ENCODE measurements at places on chromosomes 11 and 22.

DNA sequence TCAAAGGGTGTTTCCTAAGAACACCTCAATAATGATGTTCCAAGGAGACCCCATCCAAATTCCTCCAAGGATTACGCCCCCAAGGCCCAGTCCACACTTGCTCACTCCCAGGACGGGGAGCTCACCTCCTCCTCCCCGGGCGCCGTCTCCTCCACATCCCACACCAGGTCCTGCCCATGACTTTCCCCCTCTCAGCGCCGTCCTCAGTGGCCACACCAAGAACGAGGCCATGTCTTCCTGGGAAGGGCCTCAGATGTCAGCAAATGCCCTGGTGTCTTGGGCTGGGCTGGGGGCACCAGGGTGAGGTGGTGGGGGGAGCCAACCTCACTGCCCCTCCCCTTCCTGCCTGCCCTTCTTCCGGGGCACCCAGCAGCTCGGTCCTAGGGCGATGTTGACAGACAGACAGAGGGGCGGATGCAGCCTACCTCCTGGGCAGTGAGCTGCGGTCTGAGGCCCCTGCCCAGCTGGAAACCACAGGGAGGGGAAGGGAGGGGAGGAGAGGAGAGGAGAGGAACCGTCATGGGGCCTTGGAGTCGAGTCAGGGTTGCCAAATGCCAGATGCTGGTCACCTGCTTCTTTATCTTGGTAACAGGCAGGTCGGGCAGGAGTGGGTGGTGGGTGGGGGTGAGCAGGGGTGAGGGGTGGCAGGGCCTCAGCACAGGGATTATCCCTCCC, at the start of the genes C11orf21 and TSPAN32:
TSS of gene C11orf21 (minus strand) at position 288 of the 675 bp plus-strand sequence. CDS start at position 178, 110 bp downstream.
TSS of gene TSPAN32 (plus strand) at position 383 of the 675 bp plus-strand sequence. CDS start at position 520, 137 bp downstream.
- DNase-seq = no peak

- no peak for DNase-seq
These were observed 339.8 kb upstream of the NARS2 start for GRCh38 chr11:78914503-78914902.

- no peak for DNase-seq
These were observed 35.4 kb downstream of the PISD start for GRCh38 chr22:31626427-31627150.

GRCh38 chr22:30185129-30185528, 61.4 kb downstream of the LIF start:
- DNase-seq = no peak

GRCh38 chr22:43127166-43127908, 15.9 kb downstream of the MCAT start:
- DNase-seq = no peak

GRCh38 chr11:117970400-117971024, 15.7 kb upstream of the IL10RA start:
- DNase-seq = no peak

DNA sequence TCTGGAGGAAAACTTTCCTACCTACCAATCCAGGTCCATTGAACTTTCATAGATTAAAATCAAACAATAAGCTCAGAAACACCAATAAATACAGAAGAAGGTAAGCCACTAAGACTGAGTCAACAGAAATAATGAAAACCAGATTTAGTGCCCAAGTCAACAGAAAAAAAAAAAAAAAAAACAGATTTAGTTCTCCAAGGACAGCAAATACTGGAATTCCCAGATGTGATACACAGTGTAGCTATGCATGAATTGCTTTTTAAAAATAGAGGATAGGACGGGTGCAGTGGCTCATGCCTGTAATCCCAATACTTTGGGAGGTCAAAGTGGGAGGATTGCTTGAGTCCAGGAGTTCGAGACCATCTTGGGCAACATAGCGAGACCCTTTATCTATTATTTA, 15.7 kb downstream of the DMC1 start:
- no peak for DNase-seq

DNA sequence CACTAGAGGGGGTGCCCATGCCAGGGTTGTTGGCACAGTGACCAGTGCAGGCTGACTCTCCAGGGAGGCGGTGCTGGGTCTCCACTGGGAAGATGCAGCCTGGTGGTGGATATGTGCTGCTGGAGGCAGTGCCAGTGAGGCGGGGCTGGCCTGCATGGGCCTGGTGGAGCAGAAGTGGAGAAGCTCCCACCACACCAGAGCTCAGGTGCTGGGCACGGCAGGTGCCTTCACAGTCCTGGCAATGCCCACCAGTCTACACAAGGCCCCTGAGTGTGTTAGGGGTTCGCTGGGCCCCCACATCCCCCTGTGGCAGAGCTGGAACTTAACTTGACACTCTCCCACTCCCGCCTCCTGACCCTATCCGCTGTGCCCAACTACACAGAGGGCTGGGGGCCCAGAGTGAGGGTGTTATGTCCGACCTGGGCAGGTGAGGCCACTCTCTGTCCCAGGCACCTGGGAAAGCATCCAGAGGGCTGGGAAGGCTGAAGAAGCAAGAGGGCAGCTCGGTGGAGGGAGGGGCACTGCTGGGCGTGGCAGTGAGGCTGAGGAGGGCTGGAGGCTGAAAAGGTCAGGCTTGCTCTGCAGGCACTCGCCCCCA, 102.4 kb upstream of the B3GAT1 start:
- DNase-seq = no peak

GRCh38 chr11:75022296-75022695, 33.6 kb downstream of the NEU3 start:
- DNase-seq = no peak

GRCh38 chr11:65040847-65041622, at the start of gene SAC3D1:
Gene SAC3D1, plus strand, starts transcription at chr11:65041210. Its CDS starts 83 bp downstream, at chr11:65041293.
- DNase-seq = peak; percentile 60

DNA sequence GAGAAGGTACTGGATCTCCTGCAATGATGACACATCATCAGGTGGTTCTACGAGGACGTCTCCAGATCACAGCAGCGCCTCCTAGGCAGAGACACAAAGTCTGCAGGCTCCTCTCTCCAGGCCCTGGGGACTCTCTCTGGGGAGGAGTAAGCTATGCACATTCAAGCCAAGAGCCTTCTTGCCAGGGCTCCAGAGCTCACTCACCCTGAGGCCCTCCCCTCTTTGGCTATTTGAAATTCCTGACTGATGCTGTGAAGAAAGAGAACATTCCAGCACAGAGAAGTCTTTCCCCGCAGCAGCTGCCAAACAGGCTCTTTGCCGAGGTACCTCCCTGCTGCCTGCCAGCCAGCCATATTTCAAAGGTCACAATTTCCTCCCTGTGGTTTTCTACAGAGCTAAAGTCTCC, 204.9 kb downstream of the CSNK2A3 start:
- peak; percentile 16 for DNase-seq

DNA sequence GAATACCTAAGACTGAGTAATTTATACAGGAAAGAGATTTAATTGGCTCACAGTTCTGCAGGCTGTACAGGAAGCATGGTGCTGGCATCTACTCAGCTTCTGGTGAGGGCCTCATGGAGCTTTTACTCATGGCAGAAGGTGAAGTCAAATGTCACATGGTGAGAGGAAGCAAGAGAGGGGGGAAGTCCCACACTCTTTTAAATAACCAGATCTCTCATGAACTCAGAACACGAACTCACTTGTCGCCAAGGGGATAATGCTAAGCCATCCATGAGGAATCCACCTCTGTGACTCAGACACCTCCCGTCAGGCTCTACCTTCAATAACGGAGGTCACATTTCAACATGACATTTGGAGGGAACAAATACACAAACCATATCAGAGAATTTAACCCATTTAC, 42.2 kb downstream of the BIRC2 start:
- no peak for DNase-seq

GRCh38 chr11:19735157-19735908, 22.7 kb downstream of the NAV2 start:
- no peak for DNase-seq

DNA sequence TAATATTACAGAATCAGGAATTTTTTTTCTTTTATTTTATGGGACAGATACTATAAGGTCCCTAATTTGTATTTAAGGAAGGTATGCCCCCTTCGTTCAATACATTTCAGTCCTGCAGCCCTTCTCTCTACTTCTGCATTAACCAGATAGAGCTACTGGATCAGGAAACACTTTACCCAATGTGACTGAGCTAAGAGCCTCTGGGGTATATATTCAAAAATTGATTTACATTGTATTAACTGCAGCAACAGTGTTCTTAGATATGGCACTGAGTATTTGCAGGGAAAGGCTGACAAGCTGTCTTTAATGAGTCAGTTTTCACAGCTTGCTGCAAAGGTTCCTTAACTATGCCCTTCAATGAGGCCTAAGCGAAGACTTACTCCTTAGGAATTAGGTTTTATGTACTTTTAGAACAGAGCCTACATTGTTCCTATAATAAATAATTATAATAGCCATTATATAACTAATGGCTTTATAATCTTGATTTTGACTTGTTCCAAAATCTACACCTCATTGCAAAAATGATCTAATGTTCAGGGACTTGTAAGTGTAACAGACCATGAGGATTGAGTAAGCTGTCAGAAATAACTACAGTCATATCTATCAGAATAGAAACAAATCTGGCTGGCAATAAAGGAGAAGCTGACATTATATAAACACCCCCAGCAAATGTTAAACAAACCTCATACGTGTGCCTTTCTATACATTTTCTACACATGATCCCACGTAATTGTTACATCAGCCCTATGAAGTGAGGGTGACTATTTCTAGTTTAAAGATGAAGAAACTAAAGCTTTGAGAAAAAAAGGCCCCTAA, 55.0 kb downstream of the DDI1 start:
- DNase-seq = no peak

- DNase-seq = no peak
These were observed 22.1 kb downstream of the GGTLC2 start for GRCh38 chr22:22666307-22667091.
